Aorta (tissue), 5 donors: ENCODE measurements at places on chromosomes 16 and 17. TPM values are rescaled to one million over a fixed set of nuclear protein-coding genes. Genes with fewer than 3 reads are reported as not detected.

DNA sequence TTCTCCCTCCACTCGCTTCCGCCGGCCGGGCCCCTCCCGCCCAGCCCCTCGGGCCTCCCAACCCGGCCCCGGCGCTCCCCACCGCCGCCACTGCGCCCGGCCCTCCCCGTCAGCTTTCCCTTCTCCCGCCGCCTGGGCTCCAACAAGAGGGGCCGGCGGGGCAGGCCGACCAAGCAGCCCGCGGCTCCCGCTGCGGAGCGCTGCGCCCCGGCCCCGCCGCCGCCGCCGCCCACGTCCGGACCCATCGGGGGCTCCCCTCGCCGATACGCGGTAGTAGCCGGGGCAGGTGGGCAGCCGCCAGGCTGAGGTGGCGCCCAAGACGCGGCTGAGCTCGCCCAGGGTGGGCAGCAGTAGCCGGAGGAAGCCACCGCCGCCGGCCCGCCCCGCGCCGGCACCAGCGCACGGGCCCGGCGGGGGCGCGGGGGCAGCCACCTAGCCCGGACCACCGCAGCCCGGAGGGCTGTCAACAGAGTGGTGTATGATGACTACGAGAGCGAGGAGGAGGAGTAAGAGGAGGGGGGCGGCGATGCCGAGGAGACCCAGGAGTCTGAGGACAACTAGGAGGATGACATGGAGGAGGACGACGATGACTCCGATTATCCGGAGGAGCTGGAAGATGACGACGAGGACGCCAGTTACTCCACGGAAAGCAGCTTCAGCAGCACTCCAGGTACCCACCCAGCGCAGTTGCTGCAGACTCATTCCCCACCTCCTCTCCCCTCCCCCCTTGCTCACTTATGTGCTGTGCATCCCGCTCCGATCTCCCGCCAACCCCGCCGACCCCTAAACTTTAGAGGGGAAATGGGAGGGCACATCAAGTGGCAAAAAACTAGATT, 498 bp downstream of the LRRC37B start:
- peak; percentile 77 for DNase-seq

DNA sequence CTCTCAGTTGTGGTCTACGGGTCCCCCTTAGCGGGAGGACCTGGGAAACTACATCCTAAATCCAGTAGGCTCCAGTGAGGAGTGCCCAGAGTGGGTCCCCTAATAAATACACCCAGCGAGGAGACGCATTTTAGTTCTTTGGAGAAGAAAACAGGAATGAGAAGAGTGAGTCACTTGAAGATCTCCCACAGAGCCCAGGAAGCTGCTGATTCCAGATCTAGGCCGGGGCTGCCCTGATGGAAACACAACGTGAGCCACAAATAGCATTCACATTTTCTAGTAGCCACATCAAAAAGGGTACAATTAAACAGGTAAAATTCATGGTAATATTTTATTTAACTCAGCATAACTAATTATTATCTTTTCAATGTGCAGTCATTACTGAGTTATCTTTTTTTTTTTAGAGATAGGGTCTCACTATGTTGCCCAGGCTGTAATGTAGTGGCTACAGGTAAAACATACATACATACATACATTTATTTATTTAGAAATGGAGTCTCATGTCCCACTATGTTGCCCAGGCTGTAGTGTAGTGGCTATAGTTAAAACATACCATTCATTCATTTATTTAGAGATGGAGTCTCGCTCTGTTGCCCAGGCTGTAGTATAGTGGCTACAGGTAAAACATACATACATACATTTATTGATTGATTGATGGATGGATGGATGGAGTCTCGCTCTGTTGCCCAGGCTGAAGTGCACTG, 21.5 kb downstream of the FBXO31 start:
- no peak for DNase-seq

DNA sequence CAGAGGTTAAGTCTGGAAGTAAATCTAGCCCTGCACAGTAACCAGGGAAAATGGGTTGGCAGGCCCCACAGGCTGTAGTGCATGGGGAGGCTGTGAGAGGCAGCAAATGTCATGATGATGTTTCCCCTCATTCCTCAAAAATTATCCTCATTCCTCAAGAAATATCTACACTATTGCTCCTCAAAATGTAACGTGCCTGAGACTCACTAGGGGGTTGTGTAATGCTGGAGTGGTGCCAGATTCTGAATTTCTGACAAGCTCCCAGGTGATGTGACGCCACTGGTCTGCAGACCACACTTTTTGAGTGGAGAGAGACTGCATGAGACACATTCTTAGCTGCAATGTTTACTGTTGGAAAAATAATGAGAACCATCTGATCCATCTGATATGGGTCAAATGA, 1.2 kb upstream of the MPP3 start:
- DNase-seq = no peak

GRCh38 chr16:3032624-3033023, 4.1 kb downstream of the BICDL2 start:
- DNase-seq = no peak

LGALS9C gene
- not detected for total RNA-seq

SRL gene
- total RNA-seq = 3.2 TPM

- DNase-seq = no peak
These were observed 106.3 kb upstream of the SIAH1 start for GRCh38 chr16:48491517-48491916.

DNA sequence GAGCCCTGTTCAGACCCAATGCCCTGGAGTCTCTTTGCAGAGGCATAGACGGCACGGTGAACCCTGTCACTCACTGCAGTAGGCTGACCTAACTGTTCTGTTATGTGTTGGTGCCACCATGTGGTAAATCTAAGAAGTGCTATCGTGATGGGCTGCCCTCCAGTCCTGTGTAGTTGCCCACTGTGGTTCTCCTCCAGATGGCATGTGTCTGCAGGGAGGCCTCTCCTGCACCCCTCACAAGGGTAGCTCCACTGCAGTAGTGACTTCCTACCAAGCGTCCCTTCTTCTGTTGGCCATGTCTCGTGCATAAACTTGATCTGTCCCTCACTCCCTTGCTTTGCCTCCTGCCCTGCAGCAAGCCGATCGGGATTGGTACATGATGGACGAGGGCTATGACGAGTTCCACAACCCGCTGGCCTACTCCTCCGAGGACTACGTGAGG, 5.8 kb downstream of the DHX38 start:
- DNase-seq = no peak

DNA sequence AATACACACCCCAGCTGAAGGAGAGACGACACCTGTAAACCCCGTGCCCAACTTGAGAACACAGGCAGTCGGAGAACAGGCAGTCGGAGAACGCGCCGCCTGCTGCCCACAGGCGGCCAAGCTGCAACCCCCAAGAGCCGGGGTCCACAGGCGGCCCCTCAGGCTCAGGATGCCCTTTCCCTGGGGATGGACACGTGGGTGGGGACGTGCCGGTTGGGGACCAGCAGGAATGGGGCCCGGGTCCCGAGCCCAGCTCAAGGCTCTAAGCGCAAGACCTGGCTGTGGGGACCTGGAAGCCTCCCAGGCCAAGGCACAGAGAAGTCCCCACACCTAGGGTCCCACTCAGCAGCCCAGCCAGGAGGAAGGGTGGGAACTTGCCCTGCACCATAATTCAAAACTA, 79.5 kb upstream of the GNG13 start:
- DNase-seq = peak; percentile 39

DNA sequence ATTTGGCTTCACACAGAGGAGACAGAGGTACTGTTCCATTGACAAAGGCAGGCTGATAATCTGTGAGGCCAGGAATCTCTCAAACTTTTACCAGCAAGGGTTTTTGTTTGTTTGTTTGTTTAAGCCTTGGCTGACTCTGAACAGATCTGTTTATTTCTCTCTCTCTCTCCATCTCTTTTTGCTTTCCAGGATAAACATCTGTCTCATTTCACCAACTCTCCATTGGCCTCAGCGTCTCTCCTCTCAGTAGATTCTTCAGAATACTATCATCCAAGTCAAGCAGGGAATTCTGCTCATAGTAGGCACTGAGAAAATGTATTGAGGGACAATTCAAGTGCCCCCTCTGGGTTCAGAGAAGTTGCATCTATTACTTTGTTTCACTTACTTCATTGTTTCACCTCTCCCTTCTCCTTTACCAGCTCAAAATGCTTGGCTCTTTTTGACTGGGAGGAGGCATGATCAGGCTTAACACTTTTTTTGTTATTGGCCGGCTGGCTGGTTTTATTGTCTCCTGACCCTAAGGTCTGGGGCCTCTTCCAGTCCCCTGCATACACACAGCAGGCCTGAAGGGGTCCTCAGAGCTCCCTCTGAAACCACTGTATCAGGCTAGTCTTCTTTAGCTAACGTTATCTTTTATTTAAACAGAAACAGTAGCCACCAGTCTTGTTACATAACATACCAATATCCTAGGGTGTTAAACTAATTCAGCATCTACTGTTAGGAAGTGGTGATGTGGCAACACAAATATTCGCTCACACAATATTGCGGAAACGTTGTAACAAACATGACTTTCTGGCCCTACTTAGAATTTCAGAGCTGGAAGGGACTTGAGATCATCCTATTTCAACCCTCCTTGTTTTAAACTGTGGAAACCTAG, 2.0 kb upstream of the YPEL2 start:
- peak; percentile 79 for DNase-seq
